Tibial artery (tissue), 4 donors: ENCODE measurements at places on chromosomes 12 and 14.

DNA sequence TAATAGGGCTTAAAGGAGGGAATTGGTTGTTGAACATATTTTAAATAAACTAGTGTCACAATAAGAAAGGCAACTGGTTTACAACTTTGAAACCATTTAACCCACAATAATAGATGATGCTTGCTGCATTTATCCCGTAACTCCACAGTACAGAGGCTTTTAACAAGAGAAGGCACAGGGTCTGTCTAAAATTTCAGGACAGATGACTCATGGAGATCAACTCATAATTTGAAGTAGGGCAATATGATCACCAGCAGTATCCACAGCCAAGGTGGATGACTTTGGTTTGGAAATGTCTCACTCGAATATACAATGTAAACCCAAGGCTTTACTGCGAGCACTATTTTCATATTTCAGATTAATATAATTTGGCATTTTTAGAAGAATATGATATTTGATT, 340.2 kb downstream of the LRIG3 start:
- no peak overlapping the region for H3K27ac ChIP-seq
- H3K4me1 ChIP-seq = no peaks in the 10 kb centered on the region
- H3K27me3 ChIP-seq = no peaks in the 10 kb centered on the region
- H3K36me3 ChIP-seq = no peaks in the 10 kb centered on the region

DNA sequence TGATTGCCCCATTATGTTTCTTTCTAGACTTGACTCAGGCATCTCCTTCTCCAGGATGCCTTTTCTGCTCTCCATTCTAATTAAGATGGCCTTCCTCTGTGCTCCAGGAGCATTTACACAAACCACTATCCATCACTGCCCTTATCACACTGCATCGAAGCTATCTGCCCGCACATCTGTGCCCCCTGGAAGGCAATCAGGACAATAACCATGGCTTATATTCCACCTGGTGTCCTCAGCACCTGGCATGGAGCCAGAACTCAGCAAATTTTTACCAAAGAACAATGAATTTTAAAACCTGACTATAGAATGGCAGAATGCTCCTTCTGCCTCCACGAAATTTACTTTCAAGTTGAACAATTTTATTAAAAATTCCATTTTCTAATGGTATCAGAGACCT, 465.8 kb downstream of the APAF1 start:
- H3K4me3 ChIP-seq = no peak overlapping the region
- DNase-seq = no peak
- H3K36me3 ChIP-seq = no peaks in the 10 kb centered on the region
- H3K27ac ChIP-seq = no peak overlapping the region
- no peaks in the 10 kb centered on the region for H3K27me3 ChIP-seq

DNA sequence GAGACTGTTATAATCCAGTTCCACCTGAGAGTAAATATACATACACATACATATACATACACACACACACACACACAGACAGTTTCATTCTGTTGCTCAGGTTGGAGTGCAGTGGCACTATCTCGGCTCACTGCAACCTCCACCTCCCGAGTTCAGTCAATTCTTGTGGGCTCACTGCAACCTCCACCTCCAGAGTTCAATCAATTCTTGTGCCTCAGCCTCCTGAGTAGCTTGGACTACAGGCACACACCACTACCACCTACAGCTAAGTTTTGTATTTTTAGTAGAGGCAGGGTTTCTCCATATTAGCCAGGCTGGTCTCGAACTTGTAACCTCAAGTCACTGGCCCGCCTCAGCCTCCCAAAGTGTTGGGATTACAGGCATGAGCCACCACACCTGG, 8.9 kb upstream of the PHLDA1 start:
- H3K4me1 ChIP-seq = no peaks in the 10 kb centered on the region
- peaks cover 12% of the 10 kb centered on the region for H3K36me3 ChIP-seq
- no peak overlapping the region for H3K27ac ChIP-seq
- no peaks in the 10 kb centered on the region for H3K27me3 ChIP-seq
- DNase-seq = no peak
- H3K4me3 ChIP-seq = no peak overlapping the region

DNA sequence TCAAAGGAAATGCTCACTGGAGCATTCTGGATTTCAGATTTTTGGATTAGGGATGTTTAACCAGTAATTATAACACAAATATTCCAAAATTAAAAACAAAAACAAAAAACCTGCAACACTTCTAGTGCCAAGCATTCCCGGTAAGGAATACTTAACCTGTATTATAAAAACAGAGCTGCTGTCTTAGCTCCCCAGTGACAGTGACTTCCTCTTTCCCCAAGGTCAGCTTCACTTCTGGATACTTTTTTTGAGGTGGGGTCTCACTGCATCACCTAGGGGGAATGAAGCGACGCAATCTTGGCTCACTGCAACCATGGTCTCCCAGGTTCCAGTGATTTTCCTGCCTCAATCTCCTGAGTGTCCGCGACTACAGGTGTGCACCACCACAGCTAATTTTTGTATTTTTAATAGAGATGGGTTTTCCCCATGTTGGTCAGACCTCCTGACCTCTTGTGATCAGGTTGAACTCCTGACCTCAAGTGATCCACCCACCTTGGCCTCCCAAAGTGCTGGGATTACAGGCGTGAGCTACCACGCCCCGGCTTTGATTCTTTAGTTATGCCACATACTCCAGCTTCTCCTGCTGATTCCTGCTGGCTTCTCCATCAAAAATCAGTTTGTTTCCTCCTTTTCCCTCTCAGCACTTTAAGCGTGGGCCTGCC, 15.9 kb downstream of the PPP1CC start:
- no peaks in the 10 kb centered on the region for H3K27me3 ChIP-seq
- no peaks in the 10 kb centered on the region for H3K4me1 ChIP-seq
- peaks cover 50% of the 10 kb centered on the region for H3K36me3 ChIP-seq
- H3K4me3 ChIP-seq = no peak overlapping the region
- DNase-seq = no peak

DNA sequence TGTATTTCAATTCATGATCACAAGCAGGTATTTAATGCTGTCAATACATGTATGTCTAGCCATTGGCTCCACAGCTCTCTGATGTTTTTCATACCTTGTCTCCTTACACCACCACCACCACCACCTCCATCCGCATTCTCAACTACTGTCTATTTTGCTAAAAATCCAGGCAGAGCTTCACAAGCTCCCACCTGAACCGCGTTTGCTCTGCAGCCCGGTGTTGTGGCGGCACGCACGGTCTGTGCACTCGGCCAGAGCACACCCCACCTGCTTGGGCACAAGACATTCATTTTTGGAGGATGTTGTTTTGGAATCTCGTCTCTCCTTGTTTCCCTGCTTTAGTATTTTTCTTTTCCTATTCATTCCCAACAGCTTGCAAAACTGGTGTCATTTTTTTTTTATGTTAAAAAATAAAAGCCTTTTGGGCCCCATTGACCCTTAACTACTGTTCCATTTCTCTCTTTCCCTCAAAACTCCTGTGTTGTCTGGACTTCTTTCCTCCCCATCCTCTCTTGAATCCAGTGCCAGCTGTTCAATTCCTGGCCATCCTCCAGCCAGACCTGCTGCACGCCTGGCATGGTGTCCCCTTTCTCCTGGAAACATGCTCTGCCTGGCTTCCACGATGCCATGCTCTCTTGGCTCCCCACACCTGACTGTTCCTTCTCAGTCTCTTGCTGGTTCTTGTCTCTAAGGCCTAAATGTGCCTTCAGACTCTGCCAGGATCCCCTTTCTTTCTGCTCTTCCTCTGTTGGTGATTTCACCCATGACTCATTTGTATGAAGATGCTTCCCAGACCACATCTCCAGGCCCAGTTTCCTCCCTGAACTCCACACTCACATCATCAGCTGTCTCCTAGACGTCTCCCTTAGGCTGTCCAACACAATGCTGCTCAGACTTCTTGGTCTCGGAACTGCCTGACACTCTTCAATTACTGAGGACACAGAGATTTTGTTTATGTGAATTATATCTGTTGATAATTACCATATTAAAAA, 37.9 kb downstream of the PIWIL1 start:
- H3K27me3 ChIP-seq = no peaks in the 10 kb centered on the region
- H3K4me1 ChIP-seq = no peaks in the 10 kb centered on the region
- H3K27ac ChIP-seq = no peak overlapping the region

DNA sequence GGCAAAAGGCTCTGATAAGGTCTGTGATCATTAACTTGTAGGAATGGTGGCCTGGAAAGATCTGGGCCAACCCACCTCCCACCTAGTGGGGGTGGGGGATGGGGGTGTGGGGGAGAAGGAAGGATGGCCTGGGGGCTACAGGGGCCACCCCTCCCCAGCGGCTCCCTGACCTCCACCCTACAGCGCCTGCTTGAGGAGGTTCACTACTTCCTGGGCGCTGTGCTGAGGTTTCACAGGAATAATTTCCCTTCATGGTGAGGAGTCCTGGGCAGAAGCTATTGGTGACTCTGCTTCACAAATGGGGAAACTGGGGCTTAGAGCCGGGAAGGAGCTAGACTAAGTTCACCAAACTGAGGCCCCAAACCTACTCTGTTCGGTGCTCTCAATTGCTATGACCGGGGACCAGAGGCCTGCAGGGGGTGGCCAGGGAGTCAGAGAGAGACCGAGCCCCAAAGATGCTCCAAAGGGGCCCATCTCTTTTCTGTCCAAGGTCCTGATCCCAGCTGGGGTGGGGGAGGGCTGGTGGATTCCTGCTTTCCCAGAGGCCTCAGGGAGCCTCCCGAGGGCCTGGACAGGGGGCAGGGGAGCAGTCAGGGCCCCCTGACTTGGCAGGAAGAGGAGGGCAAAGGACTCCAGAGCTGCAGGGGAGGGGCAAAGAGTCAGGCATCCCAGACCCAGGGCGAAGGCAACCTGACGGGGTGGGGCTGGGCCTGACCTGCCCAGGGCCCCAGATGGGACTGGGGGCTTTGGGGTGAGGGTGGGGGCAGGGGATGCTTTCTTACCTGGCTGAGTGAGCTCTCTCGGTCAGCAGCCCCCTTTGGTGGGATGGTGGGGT, 1.7 kb downstream of the HNF1A start:
- no peak for DNase-seq
- H3K4me1 ChIP-seq = peaks cover 11% of the 10 kb centered on the region
- H3K27me3 ChIP-seq = no peaks in the 10 kb centered on the region
- no peaks in the 10 kb centered on the region for H3K36me3 ChIP-seq

- H3K27me3 ChIP-seq = no peaks in the 10 kb centered on the region
- H3K36me3 ChIP-seq = no peaks in the 10 kb centered on the region
- no peaks in the 10 kb centered on the region for H3K4me1 ChIP-seq
- H3K27ac ChIP-seq = peak overlapping the region; percentile 99
- peak; percentile 76 for DNase-seq
- H3K4me3 ChIP-seq = peak overlapping the region; percentile 82
Observed at GRCh38 chr12:76032043-76032981, 736 bp upstream of the PHLDA1 start.

- H3K4me1 ChIP-seq = no peaks in the 10 kb centered on the region
- no peaks in the 10 kb centered on the region for H3K27me3 ChIP-seq
- no peak overlapping the region for H3K4me3 ChIP-seq
- H3K36me3 ChIP-seq = no peaks in the 10 kb centered on the region
- H3K27ac ChIP-seq = peak overlapping the region; percentile 83
- DNase-seq = no peak
Observed at GRCh38 chr12:108310489-108310888, 28.6 kb downstream of the CMKLR1 start.

GRCh38 chr14:77041881-77042545, 13.5 kb upstream of the IRF2BPL start:
- DNase-seq = peak; percentile 71
- H3K4me1 ChIP-seq = peaks cover 10% of the 10 kb centered on the region
- no peaks in the 10 kb centered on the region for H3K27me3 ChIP-seq
- peak overlapping the region; percentile 88 for H3K27ac ChIP-seq

GRCh38 chr12:115957686-115958290, 319.7 kb downstream of the MED13L start:
- H3K4me1 ChIP-seq = no peaks in the 10 kb centered on the region
- H3K27me3 ChIP-seq = no peaks in the 10 kb centered on the region
- no peak overlapping the region for H3K4me3 ChIP-seq
- H3K27ac ChIP-seq = no peak overlapping the region
- H3K36me3 ChIP-seq = peaks cover 56% of the 10 kb centered on the region
- no peak for DNase-seq

DNA sequence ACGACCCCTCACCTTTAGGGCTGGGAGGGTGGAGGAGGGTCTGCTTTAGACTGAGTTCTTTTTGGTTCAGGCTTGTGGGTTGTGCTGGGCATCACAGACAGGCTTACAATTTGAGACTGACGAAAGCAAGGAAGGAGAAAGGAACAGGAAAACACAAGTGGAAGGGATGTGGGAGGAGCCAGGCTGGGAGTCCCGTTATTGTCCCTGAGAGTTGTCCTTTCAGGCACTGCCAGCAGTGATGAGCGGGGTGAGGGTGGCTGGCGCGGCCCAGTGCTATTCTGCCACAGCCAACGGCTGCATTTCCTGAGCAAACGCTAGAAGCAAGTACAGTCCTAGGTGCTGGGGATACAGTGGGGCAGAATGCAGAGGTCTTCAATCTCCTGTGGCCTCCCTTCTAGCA, 29.2 kb upstream of the TSPAN9 start:
- no peak overlapping the region for H3K4me3 ChIP-seq
- no peak for DNase-seq
- no peaks in the 10 kb centered on the region for H3K4me1 ChIP-seq

DNA sequence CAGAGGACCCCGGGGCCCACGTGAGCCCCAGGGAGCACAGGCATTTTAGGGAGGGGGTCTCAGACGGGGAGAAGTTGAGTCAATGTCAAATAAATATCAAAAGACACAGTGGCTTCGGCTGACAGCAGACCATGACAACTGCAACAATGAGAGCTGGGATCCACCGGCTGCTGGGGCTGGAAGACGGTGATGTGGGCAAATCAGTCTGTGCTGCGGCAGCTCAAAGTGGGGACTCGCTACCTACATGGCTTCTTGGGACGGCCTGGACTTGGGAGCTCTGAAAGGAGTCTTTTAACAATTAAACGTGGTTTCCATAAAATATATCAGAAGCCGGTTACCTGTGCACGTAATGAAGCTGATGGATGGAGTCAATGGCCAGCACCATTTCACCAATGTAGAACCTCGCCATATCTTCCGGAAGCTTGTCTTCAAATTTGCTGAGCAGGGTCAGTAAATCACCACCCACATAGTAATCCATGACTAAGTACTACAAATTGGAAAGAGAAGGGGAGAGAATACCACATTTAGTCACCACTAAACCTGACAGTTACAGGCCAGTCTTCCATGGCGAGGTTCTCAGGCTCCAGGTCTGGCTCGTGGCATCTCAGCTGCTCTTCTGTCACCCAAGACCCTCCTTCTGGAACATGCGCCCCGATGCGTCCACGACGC, 58.0 kb downstream of the CDC42BPB start:
- no peak for DNase-seq
- no peak overlapping the region for H3K4me3 ChIP-seq
- no peaks in the 10 kb centered on the region for H3K27me3 ChIP-seq
- no peaks in the 10 kb centered on the region for H3K4me1 ChIP-seq

DNA sequence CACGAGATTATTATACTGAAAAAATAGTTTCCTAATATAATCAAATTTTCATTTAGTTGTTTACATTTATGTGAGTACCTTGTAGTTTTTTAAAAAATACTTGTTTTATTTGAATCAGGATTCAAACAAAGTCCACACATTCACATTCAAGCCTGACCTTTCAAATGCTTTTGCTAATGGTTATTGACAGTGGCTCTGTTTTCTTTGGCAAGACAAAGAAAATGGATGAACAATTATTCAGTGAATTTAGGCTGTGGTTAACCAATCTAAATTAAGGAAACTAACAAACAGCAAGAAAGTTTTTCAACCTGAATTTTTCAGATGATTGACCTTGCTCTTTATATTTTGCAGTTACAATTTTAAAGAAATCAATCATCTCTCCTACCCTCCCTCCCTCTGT, 9.7 kb downstream of the SLC4A8 start:
- H3K27ac ChIP-seq = no peak overlapping the region
- H3K4me1 ChIP-seq = no peaks in the 10 kb centered on the region
- no peak overlapping the region for H3K4me3 ChIP-seq
- DNase-seq = no peak
- H3K27me3 ChIP-seq = no peaks in the 10 kb centered on the region
- no peaks in the 10 kb centered on the region for H3K36me3 ChIP-seq
